ENCODE measurements at places on chromosomes 6 and 20.

DNA sequence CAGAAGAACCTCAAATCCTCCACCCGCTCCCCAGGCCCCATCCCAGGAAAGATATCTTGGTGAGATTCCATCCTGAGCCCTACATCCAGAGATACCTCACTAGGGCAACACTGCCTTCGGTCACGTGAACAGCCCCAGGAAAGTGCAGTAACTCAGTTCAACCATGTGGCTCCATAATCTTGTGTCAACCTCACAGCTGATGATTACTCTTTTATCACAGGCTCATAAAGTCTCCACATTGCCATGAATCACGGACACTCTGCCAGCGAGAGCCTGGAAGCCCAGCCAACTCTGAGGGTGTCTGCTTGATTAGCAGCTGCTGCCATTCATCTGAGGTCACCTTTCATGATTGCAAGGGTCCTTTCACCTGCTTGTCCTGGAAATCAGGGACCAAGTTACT is 175.8 kb upstream of the LRFN2 start:
- no peak for DNase-seq

DNA sequence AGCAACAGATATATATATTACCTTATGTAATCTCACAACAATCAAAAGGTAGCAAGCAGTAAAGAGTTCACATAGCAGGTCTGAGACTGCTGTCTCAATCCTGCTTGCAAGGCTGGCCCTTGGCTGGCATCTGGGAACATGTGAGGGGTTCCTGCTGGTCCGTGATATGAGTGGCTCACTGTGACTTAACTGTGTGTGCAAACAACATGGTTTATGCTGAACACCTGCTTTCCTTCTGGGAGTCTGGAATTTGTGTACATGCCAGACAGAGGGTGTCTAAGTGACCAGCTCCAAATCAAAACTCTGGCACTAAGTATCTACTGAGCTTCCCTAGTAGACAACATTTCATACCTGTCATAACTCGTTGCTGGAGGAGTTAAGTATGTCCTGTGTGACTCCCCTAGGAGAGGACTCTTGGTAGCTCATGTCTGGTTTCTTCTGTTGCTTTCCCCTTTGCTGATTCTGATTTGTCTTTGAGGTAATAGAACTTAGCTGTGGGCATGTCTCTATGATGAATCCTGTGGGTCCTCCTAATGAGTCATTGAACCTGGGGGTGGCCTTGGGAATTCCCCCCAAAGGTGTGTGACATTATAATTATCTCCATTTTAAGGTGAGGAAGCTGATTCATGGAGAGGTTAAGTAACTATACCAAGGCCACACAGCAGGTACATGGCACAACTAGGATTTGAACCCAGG is 131.6 kb upstream of the NEDD9 start:
- DNase-seq, result no peak

- DNase-seq, result peak; percentile 89
These were observed 554 bp upstream of the ZSCAN31 start for GRCh38 chr6:28336284-28337120.

DNA sequence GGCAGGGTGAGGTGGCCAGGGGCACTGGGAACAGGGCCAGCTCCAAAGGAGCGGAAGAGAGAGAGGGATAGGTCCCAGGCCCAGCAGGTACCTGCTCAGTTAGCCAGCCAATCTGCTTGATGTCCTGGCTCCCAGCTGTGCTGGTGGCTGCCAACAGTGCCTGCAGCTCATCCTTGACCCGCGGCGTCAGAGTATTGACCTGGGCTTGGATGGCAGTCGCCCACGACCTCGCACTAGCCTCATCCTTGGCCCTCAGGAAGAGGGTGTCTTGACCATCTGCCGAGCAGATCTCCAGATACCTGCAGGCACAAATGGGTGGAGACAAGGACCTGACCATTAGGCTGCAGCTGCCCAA is 11.1 kb upstream of the CDK5RAP1 start:
- DNase-seq, result no peak

DNA sequence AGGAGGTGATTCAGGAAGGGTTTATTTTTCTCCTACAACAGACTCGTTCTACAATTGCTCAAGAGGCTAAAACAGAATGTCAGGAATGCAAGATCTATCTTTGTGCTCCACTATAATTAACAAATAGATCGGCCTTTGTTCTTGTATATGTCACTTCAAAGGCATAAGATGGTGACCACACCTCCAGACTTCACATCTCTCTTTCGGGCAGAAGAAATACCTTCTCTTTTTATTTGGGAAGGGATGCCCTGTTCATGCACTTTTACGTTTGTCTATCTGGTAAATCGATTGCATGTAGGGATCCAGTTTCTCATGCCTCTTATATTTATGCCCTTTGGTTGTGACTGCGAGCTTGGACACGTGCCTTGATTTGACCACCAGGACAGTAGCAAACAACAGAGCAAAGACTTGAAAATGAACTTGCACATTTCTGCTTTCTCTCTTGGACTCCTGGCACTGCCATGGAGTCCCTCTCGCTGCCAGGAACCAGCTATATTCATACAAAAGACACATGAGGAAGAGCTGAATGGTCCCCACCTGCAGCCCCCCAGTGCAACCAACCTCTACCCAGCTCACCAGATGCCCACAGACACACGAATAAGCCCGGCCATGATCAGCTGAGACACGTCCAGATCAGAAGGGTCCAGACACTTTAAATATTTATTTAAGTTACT is 219.8 kb upstream of the STXBP5 start:
- DNase-seq, result no peak

DNA sequence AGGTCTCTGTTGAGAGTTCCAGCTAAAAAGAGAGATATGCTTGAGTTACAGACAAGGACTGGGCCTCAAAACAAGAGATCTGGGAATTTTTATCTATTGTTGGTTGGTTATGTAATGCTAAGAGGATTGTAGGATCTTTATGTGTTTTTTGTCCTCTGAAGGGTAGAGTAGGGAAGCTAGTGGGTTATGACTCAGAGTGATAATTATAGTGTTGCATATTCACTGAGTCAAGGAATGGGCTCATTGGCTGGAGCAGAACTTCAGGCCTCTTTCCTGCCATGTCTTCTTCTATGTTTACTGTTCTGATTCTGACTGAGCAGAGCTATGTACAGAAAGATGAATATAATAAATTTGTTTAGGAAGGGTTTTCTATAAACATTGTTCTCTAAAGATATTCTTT is 66.1 kb upstream of the NOX3 start:
- DNase-seq, result no peak

DNA sequence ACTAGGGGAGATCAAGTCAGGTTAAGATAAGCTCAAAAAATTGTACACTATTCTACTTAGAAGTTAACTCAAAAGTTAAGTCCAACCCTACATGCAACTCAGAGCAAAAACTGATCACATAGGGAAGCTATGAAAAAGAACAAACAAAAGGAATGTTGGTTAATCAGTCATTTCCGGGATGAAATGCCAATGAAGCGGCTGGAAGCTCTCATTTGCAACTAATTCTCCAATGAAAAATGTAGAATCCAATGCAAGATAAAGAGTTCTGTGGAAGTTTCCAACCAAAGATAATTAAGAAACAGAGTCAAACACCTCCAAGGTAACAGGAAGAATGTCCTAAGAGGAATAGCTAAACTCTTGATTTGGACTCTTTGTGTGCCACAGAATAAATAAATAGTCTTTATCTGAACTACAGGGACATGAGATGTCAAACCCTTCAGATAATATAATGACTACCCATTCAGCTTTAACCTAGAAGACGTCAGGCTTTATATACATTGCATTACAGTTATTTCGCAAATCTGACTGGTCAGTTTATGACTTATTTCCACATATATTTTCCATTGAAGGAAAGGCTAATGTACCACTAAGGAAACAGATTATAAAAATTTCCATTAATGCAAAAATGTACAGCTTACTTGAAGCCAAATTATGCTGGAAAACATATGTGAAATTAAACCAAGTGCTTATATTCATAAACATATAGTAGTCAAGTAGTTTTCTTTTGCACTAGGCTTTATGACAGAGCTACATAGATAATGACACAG is 48.0 kb upstream of the DST start:
- peak; percentile 49 for DNase-seq

DNA sequence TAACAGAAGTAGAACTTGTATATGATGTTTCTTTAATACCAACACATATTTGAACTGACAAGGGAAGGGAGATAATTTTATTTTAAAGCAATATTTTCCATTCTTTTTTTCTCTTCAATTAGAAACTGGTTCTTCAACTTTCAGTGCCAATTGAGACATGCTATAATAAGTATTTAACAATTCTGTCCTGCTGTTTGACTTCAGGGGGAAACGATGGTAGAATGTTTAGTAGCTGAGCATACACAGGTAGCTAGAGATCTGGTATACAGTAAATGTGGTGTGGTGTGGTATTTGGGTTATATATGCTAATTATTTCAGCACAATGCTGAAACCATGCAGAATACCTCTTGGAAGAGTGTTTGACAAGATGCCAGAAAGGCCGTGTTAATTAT is 156.9 kb downstream of the ARID1B start:
- no peak for DNase-seq

DNA sequence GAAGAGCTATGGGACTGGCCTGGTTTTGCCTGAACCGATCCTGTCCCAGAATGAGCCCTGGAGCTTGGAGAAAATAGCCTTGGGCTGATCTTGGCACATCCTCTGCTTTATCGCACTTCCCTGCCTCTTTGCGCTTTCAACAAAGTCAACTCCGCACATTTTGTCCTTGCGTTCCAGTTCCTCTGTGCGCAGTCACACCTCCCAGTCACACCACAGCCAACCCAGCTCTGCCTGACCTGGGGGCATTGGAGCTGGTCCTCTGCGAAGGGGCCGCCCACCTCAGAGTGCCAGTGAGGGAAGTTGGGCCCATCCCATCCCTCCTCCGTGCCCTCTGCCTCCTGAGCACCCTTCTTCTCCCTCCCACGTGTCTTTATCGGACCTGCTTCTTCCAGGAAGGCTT is 16.9 kb upstream of the UQCC2 start:
- DNase-seq, result no peak

DNA sequence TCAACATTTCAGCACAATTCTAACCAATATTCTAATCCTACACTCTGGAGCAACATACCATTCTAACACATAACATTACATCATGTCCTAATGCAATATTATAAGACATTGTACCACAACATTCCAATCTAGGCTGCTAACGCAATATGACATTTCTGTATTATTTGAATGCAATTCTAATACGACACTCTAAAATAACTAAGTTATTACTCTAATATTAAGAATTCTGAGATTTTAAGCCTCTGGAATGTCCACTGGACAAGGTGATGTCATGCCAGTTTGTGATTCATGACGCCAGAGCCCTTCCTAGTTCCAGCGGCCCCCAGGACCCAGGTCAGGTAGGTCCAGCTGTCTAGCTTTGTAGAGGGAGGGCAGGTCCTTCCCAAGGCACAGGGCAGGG is 69.7 kb upstream of the SIRPA start:
- DNase-seq, result no peak

DNA sequence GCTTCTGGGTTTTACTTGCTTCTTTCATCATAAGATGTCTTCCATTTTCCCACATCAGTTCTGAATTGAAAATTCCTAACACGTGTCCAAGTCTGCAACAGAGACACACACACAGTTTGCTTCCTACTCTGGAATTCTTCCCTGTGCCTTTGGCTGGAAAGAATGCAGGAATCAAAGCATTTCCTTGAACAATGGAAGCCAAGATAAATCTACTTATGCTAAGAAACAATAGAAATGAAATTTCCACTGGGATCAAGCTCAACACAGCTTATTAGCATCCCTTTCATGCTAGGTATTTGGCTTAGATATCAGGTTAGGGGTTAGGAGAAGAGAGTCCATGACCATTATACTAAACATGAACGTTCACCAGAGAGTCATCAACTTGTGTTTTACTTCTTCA is 101.1 kb upstream of the SCAF8 start:
- DNase-seq, result no peak

DNA sequence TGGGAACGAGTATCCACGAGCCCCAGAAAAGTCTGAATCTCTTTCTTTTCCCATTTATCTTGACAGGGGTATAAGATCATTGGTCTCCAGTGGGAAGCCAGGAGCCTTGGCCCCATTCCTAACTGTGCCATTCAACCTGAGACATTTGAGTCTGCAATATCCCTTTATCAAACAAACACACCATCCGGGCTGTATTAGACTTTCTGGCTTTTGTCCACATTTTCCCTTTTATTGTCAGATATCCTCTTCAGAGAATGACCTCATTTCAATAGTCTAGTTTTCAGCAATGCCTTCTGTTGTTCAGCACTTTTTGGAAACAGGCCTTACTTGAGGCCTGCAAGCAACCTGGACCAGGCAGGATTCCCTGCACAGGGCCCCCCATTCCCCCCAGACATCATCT is 15.7 kb downstream of the BPIFA1 start:
- no peak for DNase-seq

DNA sequence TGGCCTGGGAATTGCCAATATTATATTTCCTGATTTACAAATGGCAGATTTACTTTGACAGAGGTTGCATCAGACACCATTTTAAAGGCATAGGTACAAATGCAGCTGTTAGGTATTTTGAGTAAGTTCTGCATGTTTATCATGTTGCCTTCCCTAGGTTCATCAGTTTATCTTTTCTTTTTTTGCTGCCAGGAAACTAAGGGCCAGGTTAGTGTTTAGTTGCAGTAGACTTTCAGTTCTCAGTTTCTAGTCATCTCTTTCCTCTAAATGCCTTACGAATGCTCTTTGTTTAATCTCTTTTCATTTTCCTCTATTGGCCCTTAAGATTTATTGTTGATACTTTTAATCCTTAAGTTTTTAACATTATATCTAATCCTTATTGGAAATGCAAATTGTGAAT is 129.9 kb downstream of the SMAP1 start:
- no peak for DNase-seq

DNA sequence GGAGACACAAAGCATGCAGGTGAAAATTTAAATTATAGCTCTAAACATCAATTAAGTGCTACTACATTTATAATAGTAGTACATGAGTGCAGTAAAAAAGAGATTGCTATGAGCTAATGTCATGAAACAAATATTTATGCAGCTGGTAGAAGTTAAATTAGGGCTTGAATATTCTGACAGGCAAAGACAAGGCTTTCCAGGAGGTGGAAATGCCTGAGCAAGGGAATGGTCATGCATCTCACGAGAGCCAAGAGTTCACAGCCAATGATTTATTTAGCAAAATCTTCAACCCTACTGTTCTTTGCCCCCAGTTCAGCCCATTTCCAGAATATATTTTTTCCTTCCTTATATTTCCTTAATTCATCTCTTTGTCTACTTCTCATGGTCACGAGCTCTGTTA is 128.9 kb downstream of the HIVEP2 start:
- DNase-seq, result no peak

- DNase-seq, result no peak
These were observed 34.1 kb upstream of the ID1 start for GRCh38 chr20:31570735-31571617.

GRCh38 chr6:4804095-4804494 is 27.9 kb downstream of the CDYL start:
- DNase-seq, result no peak

- DNase-seq, result no peak
These were observed 71.1 kb upstream of the RUNX2 start for GRCh38 chr6:45256697-45257695.

GRCh38 chr6:26051665-26052310 is 35.4 kb upstream of the HFE start:
- DNase-seq, result no peak

- no peak for DNase-seq
These were observed 49.3 kb downstream of the EZR start for GRCh38 chr6:158769771-158770432.
